ENCODE measurements at places on chromosomes 16 and 17.
A peak's percentile ranks its signal among the peaks of the same experiment; 100 is the strongest.

DNA sequence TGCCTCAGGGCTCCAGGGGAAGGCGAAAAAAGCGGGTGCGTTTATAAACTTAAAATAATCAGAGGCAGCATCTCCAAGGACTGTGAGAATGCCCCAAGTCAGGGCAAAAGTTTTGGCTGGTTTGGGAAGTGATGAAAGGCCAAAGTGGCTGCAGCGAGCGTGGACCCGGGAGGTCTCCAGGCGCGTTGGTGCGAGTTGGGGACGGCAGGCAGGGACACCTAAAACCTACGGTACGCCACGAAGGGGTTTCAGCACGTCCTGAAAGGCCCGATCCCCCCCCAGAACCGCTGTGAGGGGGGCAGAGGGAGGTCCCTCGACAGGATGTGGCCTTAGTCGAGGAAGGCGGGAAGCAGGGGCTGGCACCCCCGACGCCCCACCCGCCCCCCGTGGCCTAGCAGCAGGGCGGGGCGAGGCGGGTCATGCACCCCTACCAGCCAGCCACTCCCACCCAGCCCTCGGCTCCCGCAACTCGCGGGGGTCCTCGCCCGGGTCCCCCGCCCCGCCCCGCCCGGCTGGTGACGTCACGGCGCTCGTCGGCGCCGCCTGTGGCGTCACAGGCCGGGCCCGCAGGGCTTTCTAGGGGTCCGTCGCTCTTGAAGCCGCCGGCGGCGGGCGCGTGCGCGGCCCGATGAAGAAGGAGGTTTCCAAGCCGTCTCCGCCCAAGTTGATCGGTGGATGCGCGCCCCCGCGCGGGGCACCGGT lies at the start of gene MYCBPAP:
Gene MYCBPAP, plus strand, starts transcription at position 569 of the 702 bp plus-strand sequence. CDS start 236 bp downstream, outside the sequence.
- peaks cover 52% of the 10 kb centered on the region for H3K4me1 ChIP-seq
- H3K4me3 ChIP-seq, result peak within 1 kb of the TSS; percentile 87
- peaks cover 6% of the 10 kb centered on the region for H3K27me3 ChIP-seq
- no peaks in the 10 kb centered on the region for H3K36me3 ChIP-seq
- peak; percentile 91 for DNase-seq

GRCh38 chr17:77481476-77482374 lies 341.0 kb downstream of the SEC14L1 start:
- no peak for DNase-seq
- H3K4me3 ChIP-seq, result no peak overlapping the region
- peaks cover 28% of the 10 kb centered on the region for H3K4me1 ChIP-seq
- H3K27me3 ChIP-seq, result no peaks in the 10 kb centered on the region

- peaks cover 3% of the 10 kb centered on the region for H3K4me1 ChIP-seq
- peaks cover 27% of the 10 kb centered on the region for H3K27me3 ChIP-seq
- no peak overlapping the region for H3K4me3 ChIP-seq
- no peak for DNase-seq
- H3K36me3 ChIP-seq, result peaks cover 1% of the 10 kb centered on the region
Observed at GRCh38 chr16:21666772-21667171, 3.0 kb downstream of the OTOA start.

DNA sequence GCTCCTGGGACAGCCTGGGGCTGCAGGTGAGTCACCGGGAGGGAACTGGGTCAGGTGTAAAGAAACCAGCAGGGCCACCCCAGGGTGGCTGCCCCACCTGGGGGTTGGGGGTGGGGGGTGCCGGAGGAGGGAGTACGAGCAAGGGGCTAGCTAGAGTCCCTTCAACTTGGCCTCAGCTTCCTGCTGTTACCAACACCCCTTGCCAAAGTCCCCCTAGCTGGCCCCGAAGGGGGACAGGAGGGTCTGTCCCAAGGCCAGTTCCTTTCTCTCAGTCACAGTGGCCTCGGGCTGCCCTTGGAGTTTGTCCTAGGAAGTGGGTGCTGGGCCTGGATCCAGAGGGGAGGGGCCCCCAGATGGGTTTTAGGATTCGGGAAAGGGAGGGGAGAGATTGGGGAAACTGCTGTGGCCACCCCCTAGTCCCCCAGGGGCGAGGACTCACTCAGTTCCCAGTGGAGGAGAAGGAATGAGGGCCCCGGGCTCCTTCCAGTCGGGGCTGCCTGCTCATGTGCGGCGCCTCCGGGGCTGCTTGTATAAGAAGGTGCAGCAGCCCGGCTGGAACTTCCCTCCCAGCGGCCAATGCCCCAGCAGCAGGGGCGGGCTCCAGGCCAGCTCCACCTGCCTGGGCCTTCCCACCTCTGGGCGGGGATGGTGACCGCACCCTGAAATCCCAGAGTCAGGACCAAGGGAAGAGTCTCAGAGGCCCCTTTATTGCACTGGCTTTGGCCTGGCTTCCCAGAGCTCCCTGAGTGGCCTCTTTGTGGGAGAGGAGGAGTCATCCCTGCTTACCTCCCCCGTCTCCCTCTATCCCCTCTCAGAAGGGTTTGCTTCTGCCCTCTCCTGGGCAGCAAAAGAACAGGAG lies 7.3 kb downstream of the ARHGAP27 start:
- no peak for DNase-seq
- peaks cover 18% of the 10 kb centered on the region for H3K4me1 ChIP-seq
- H3K4me3 ChIP-seq, result no peak overlapping the region
- H3K27ac ChIP-seq, result no peak overlapping the region
- H3K36me3 ChIP-seq, result peaks cover 13% of the 10 kb centered on the region
- H3K27me3 ChIP-seq, result no peaks in the 10 kb centered on the region

- H3K4me1 ChIP-seq, result no peaks in the 10 kb centered on the region
- no peak for DNase-seq
- H3K4me3 ChIP-seq, result no peak overlapping the region
Observed at GRCh38 chr17:30534938-30535921, 58.0 kb downstream of the GOSR1 start.

- peaks cover 22% of the 10 kb centered on the region for H3K27me3 ChIP-seq
- H3K4me1 ChIP-seq, result no peaks in the 10 kb centered on the region
- DNase-seq, result no peak
- peaks cover 3% of the 10 kb centered on the region for H3K36me3 ChIP-seq
- H3K27ac ChIP-seq, result no peak overlapping the region
- H3K4me3 ChIP-seq, result no peak overlapping the region
Observed at GRCh38 chr16:22710326-22710725, 103.6 kb upstream of the HS3ST2 start.

DNA sequence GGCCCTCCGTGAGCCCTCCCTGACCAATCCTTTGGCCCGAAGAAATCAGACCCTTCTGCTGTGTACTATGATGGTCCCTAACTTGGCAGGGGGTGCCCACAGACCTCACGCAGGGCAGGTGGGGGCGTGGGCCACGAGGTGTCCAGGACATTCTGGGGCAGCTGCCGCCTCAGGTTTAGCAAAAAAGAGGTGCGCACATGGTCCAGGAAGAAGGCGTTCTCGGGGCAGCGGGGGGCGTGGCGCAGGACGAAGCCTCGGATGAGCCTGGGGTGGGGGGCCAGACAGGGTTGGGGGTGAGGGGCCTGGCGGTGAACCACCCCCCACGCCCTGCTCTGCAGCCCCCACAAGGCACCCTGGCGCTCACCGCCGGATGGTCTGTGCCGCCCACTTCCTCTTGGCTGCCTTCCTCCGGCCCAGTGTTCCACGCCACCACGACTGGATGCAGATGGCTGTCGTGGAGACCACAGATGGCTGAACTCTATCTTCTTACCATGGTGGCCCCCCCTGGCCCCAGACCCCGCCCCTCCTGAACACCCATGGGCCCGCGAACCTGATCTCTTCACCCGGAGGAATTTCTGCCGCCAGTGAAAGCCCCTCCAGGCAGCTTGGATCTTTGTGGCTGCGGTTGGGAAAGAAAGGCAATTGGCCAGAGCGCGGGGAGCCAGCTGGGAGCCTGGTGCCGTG lies 14.2 kb upstream of the CRK start:
- no peak overlapping the region for H3K27ac ChIP-seq
- H3K4me3 ChIP-seq, result no peak overlapping the region
- DNase-seq, result no peak
- peaks cover 26% of the 10 kb centered on the region for H3K36me3 ChIP-seq
- H3K27me3 ChIP-seq, result no peaks in the 10 kb centered on the region

DNA sequence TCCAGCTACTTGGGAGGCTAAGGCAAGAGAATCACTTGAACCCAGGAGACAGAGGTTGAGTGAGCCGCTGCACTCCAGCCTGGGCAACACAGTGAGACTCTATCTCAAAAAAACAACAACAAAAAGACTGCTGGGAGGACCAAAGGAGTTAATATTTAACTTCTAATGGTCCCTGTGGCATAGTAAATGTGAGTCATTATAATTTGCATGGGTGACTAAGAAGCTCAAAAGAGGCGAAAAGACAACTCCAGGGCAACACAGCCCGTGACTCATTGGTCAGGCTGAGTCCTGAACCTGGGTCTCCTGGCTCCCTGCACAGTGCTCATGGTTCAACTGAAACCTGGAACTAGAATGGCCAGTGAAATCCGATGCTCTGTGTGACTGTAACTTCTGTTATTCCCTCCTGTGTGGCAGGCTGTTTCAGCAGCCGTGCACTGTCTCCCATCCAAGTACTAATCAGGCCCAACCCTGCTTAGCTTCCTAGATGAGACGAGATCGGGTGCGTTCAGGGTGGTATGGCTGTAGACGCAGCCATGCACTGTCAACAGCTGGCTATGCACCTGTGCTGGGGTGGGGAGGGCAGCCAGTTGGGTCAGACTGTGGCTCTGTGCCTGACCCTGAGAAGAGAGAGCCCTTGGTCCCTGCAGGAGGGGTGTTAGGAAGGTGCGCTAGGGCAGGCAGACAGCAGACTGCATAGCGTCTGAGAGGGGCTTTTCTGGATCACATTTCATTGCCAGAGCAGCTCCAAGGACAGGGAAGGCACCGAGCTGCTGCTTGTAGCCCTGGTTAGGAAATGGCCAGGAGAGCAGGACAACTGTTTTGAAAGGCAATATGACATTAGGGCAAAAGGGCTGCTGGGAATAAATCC lies 14.5 kb upstream of the GPRC5C start:
- H3K36me3 ChIP-seq, result no peaks in the 10 kb centered on the region
- no peak overlapping the region for H3K4me3 ChIP-seq
- peaks cover 11% of the 10 kb centered on the region for H3K27me3 ChIP-seq
- no peaks in the 10 kb centered on the region for H3K4me1 ChIP-seq

DNA sequence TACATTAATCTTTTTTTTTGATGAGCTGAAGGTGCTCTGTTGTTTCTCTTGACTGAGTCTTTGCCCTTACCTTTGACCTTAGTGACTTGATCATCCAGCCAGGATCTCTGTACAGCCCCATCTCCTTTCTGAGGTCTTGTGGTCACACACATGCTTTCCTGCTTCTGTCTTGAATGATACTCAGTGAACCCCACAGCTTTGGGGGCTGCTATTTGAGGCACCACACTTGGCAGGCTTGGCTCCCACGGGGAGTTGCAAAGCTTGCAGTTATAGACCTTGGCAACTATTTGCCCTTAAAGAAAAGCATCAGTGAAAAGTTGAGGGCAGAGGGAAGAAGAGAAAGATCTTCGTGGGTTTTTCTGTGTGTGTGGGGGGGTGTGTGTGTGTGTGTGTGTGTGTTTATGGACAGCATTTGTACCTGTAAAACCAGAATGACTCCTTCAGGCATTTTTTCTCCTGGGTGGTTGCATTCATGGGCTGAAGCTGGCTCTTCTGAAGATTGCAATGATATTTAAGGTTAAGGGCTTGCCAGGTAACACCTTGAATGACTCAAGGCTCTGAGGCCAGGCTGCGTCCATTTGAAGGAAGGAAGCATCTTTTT lies 101.6 kb downstream of the MSI2 start:
- no peaks in the 10 kb centered on the region for H3K27me3 ChIP-seq
- peak; percentile 68 for DNase-seq
- no peaks in the 10 kb centered on the region for H3K36me3 ChIP-seq
- peak overlapping the region; percentile 79 for H3K27ac ChIP-seq
